Smooth muscle cell of the coronary artery (primary cell): ENCODE measurements at places on chromosomes 13 and 19. TPM values are rescaled to one million over a fixed set of nuclear protein-coding genes. Genes with fewer than 3 reads are reported as not detected.

The CCDC169 gene
- total RNA-seq: 1.7 and 3.5 TPM in 2 replicates

The IGFL1 gene
- total RNA-seq: not detected in 2 replicates

The MUC16 gene
- total RNA-seq: not detected in 2 replicates

The FOXA3 gene
- total RNA-seq: not detected in 2 replicates

The REX1BD gene
- 58.5 and 69.9 TPM in 2 replicates for total RNA-seq

The PLEKHG2 gene
- 5.1 and 20.7 TPM in 2 replicates for total RNA-seq

The RASIP1 gene
- total RNA-seq: 0.30 and 0.59 TPM in 2 replicates

The LYPD5 gene
- 0.68 and 1.2 TPM in 2 replicates for total RNA-seq

The ZNF560 gene
- total RNA-seq: under 0.01 and 1.3 TPM in 2 replicates

The CEACAM8 gene
- total RNA-seq: not detected in 2 replicates

The PSG6 gene
- not detected in 2 replicates for total RNA-seq

The TSKS gene
- total RNA-seq: 0.08 and 3.3 TPM in 2 replicates

The TEX26 gene
- total RNA-seq: not detected in 2 replicates

The SWSAP1 gene
- total RNA-seq: 0.30 and 0.35 TPM in 2 replicates

The CEACAM20 gene
- total RNA-seq: not detected in 2 replicates

The IL4I1 gene
- 0.23 TPM in 1 of 2 replicates, not detected in the other for total RNA-seq
